KG1 (cell line): ENCODE measurements at places on chromosomes 5 and 9.

DNA sequence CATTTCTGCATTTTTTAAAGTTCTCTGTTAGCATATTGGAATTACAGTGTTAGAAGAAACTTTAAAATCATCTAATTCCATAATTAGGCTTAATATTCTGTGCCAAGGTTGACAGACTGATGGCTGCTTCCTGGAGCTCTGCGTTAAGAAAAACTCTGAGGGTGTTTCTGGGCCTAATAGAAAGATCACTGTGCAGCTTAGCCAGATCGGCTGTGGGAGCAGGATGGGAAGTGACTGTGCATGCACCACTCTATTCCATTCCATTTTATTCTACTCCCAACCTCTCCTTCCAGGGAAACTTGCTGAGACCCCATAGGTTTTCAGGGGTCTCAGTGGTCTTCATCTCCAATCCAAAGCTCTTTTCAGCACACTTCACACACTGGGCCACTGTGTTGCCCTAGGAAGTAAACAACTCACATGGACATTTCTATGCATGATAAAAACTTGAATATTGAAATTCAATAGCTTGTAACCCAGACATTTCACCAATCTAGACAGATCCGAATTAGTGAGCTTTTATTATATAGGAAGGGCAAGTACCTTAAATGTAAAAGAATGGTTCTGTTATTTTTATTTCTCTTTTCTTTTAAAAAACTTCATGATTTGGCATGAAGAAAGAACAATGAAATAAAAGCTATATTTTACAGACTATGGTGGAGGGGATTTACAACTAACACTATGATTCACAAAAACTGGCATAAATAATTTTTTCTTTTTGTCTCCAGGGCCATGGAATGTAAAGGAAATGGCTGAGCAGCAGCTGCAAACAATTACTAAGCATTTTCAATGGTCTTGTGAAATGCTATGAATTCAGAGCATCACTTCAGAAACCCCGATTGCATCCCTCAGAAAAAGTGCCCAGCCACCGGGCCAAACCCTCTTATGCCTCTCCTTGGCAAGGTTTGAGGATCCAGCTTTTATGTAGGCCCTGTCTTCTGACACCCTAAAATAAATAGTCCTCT is 51.4 kb upstream of the DAB2 start:
- no peak for DNase-seq

DNA sequence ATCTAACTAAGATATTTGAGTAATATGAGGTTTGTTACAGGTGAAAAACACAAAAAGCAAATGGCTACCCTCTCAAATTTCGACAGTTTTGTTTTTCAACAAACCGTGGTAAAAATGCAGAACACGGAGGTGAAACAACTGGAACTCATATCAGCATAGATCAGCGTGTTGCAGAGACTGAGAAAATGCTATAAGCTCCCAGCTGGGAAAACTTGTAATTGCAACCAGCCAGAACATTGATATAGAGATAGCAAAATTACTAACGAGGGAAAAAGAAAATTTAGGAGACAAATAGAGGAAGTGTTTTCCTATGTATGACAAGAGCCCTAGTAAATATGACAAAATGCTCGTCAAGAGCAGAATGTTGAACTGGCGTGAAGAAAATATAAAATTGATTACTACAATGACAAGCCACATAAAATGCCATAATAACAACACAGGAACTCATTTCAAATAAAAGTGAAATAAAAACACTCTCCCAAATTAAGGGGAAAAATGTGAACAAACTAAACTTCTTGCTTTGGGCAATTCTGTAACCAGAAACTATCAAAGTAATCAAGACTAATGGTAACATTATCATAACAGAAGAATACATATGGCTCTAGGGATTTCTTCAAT is 1989.8 kb downstream of the EFNA5 start:
- DNase-seq: no peak

DNA sequence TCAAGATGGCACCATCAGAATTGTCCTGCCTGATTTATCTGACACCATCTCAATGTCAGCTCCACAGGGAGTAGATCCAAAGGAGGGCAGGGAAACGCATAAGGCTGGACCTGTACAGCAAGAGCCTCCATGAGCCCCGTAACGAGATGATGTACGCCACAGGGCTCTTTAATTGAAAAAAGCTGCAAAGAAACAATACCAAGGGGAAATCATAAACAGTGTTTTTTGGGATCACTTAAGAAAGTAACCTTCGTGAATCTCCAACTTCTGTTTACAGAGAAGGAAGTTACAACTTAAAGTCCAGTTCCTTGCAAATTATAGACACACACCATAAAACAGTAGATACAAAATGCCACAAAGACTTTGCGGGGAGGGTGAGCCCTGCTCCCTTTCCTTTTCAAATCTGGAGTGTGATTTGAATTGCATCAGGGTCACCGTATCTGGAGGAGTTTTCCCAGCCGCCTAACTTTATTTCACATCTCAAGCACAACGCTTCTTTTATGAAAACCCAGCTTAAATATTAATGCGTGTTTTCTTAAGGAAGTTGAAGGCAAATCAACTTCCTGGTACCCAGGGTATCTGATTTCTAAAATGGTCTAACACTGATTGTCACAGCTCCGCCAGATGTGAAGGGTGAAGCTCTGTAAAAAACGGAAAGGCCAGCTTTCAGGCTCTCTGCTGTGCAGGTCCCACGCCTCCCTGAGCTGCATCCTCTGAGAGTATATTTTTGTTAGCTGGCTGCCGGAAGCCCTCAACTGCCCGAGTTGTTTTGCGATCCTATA is 88.9 kb downstream of the EBF1 start:
- no peak for DNase-seq

DNA sequence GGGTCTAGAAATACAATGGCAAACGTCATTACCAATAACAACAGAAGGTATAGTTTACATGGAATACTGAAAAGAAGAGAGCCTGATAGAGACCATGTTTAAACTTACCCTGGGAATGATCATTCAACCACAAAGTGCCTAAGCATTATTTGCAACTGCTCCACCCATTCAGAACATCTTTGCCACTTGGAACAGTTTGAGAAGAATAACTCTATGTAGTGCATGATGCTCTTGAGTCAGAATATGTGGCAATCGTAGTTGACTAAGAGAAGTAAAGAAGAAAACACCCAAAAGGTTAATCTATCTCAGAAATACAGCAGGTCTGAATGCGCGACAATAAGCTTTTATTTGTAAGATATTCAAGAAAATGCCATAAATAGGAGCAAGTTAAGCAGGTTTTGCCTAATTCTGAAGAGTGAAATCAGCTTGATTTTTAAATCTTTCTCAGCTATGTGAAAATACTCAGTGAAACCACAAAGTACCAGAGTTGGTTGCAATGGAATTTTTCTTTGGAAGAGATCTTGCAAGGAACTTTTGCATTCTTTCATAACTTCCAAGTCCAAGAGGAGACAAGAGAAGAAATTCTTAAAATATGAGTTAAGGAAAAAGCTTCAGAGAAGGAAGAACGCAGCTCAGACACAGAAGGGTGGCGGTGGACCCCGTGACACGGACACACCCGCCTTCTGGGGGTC is 64.3 kb downstream of the HABP4 start:
- DNase-seq: no peak

DNA sequence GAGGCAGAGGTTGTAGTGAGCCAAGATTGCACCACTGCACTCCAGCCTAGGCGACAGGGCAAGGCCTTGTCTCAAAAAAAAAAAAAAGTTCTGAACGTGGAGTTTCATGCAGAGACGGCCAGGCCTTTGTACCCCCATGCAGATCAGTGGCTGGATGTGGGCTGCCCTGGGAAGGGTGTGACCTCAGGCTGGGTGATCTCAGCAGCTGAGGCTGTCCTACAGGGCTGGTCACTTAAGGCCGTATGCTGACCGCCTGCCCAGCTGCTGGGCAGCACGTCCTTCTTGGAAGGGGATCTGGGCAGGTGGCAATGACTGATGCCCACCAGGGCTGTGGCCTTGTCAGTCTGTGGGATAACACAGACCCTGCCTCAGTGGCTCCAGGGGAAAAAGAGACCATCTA is 37.2 kb upstream of the GRHPR start:
- DNase-seq: no peak

DNA sequence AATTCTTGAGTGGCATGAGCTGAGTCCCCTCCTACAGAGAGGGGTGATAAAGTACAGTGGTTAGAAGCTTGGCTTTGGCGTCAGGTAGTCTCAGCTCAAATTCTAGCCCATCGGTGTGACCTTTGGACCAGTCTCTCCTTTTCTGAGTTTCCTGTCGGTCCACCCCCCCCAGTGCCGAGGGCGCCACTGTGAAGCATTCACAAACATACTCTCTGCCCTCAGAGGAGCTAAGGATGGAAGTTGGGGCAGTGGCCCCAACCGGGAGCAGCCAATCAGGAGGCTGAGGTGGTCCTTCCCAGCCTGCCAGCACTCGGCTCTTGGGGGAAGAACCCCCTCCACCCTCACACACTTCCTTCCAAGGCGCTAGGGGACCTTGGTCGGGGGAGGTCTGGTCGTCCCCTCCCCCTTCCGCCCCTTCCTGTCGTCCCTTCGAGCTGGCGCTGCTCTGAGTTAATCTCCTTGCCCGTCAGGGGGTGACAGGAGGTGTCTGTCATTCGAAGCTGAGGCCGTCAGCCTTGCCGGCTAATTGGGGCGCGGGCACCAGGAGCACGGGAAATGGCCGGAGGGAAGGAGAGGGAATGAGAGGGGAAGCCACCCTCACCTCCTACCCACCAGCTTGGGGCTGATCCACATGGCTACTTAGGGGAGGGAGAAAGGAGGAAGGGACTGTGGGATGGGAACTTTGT is 53.0 kb downstream of the CXXC5 start:
- DNase-seq: peak; percentile 35

- no peak for DNase-seq
These were observed at the start of gene FBN2 for GRCh38 chr5:128538000-128538249. Gene FBN2, minus strand, starts transcription at chr5:128538245. Its CDS starts 642 bp downstream, at chr5:128537603.

DNA sequence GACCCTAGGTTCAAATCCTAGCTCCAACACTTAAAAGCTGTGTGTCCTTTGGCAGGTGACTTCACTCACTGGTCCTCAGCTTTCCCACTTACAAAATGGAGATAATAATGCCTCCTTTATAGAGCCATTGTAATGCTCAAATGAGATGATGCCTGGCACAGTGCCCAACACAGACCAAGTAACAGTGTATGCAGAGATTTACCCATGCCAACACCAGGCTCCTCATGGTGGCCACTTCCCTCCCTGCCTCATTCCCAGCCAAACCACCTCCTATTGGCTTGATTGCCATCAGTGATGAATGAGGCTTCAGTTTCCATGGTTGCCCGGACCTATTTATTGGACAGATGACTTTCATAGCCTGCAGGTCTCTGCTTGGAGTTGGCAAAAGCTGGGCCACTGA is 469.4 kb downstream of the CDK5RAP2 start:
- DNase-seq: no peak

DNA sequence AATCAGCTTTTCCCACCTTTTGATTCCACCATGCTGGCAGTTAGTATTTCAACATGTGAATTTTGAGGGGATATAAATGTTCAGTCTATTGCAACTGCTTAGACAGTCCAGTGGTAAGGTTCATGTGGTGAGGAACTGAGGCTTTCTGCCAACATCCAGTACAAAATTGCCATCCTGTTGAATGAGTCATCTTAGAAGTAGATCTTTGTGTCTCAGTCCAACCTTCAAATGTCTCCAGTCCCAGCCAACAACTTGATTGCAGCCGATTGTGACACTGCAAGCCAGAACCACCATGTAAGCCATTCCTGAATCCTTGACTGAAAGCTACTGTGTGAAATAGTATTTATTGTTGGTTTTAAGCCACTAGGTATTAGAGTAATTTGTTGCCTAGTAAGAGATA is 331.5 kb upstream of the GRIN3A start:
- no peak for DNase-seq

DNA sequence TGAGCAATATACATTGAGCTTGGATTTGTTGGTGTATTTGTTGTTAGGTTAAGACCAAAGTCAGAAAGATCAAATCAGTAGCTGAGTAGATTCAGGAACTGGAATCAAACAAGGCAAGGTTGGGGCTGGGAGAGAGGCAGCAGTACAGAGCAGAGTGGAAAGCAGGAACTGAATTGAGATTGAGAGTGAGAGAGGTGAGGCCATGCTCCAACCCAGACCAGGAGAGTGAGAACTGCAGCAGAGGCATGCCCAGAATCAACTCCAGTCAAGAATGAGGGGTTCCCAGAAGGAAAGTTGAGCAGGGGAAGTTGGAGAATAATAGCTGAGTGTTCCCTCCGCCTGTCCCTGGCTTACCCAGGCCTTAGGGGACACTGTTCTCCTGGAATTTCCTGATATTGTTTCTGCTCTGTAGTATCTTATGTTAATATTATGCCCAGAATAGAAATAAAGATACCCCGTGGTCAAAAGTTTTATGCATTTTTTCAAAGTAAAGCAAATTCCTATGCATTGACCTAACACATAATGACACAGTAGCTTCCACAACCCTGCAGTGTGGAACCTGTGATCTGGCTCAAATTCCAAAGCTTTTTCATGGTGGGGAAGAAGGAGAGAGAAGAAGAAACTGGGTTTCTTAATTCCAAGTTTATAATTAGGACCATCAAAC is 82.7 kb downstream of the SV2C start:
- no peak for DNase-seq

- no peak for DNase-seq
These were observed 6.7 kb upstream of the ANKRD18B start for GRCh38 chr9:33517373-33517772.

DNA sequence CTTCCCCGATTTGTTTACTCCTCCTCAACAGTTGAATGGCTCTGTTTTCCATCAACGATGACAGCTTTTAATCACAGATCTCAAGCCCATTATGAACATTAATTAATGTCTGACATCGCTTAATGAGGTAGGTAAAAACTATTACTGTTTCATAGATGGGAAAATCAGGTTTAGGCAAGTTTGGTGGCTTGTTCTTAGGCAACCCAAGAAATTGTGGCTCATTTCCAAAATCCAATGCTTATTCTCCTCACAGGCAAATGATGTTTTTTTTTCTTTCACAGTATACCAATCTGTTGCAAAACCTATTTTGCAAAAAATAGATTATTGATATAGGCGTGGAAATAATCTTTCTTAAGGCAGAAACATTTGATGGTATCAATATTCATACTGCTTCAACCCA is 70.8 kb upstream of the CHD1 start:
- DNase-seq: no peak

GRCh38 chr9:93587651-93588347 is 11.4 kb downstream of the PHF2 start:
- DNase-seq: no peak

DNA sequence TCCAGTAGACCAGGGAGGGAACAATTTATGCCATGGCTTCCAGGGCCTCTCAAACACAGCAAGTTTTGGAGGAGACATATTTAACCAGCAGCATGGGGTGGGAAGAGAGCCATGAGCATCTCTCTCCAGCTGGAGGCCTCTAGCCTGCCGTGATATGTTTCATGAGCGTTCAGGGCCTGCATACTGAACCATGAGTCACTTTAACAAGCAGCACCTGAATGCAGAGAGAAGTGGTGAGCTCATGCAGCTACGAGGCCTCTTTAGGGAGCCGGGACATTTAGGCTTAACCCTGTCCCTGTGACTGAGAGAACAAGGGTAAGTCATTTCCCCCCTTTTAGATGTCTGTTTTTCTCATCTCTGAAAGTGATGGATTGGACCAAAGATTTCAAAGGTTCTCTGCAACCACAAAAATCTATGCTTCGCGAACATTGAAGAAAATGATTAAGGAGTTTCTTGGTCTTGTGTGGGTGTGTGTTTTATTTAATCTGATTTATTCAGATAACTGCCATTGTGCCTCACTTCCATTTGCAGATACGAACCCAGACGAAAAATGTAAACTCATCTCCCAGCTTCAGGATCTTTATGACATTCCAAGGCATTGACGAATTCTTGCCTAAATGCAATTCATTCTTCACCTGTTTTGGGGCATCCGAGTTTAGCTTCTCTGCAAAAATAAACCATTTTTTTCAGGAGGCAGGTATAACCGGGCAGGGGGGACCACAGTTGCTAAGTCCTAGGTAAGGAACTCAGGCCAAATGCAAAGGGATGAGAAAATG is 157.0 kb downstream of the GABBR2 start:
- DNase-seq: no peak
